ENCODE measurements at places on chromosomes 3 and 15. TPM values are rescaled to one million over a fixed set of nuclear protein-coding genes. Genes with fewer than 3 reads are reported as not detected.

- DNase-seq: no peak
Observed at GRCh38 chr3:131907796-131908195, 127.0 kb downstream of the CPNE4 start.

- no peak for DNase-seq
Observed at GRCh38 chr3:64691051-64691450, 3.3 kb upstream of the ADAMTS9 start.

DNA sequence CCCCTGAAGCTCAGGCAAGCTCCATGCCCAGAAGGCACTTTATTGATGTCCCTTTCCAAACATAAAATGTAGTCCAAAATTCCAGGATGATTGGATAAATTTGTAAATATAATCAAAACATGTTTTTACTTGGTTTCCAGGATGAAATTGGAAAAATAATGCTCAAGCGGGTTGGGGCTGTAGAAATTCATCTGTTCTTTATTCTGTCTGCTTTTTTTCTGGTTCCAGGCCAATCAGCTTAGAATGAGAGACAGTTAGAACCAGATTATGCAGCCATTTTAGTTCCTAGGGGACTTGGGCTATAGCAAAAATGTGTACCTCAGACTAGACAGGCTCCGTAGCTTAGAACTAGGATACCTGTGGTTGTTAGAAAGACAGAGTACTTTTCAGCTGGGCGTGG is 450.8 kb downstream of the MCTP2 start:
- DNase-seq: no peak

Gene FBXO40
- under 0.01 TPM for total RNA-seq

DNA sequence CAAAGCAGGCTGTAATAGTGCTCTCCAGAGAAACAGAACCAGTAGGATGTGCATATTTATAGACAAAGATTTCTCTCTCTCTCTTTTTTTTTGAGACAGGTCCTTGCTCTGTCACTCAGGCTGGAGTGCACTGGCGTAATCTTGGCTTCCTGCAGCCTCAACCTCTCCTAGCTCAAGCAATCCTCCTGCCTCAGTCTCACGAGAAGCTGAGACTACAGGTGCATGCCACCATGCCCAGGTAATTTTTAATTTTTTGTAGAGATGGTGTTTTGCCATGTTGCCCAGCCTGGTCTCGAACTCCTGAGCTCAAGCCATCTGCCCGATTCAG is 67.1 kb upstream of the CHD2 start:
- DNase-seq: no peak

Gene SLC28A1
- 0.17 TPM for total RNA-seq

DNA sequence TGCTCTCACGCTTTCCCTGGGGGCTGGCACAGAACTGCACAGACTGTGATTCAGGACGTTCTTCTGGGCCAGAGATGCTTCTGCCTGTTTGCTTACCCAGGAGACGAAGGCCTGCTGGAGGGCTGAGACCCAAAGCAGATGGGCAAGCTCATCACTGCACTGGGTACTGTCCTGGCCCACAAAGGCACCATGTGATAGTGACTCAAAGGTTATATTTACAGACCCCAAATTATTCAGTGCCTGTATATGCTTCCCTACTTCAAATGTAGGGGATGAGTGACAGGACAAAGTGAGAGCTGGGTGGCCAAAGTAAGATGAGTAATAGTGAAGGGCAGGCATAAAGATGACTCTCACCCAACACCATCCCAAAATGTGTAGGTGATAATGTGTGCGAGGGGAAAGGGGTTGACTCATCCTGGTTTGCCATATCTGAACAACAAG is 127.4 kb downstream of the WDR76 start:
- no peak for DNase-seq

DNA sequence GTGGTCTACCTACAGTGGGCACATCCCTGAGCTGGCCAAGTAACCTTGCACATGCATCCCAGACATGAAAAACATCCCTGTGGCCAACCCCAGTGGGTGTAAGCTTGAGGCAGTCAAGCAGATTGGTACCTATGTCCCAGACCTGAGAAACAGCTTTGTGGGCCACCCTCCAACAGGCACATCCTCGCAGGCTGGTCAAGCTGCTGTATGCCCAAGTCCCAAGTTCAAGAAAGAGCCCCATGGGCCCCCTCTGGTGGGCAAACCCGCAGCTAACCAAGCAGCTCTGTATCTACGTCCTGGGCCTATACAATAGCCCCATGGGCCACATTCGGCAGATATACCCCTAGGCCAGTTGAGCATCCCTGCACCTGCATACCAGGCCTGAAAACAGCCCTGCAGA is 186.3 kb upstream of the GPR149 start:
- DNase-seq: no peak

Gene SCAANT1
- total RNA-seq: not detected

DNA sequence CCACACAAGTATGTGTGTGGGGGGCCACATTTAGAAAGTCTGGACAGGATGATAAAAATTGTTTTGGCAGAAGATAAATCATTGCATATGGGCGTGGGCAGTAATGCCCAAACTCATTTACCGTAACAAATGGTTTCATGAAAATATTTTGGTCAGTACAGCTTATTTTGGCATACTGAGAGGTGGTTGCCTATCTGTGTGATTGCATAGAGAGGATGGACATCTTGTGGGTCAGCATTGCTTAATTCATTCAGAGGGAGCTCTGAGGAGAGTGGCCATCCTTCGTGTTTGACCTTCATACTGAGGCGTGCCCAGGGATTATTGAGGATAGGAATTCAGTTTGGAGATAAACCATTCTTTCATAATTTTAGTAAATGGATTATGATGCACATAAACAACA is 162.5 kb downstream of the GAP43 start:
- DNase-seq: no peak

Gene RPL4
- 6,900 TPM for total RNA-seq

GRCh38 chr3:44375450-44375849 is 36.9 kb downstream of the TCAIM start:
- DNase-seq: no peak

- DNase-seq: no peak
Observed at GRCh38 chr3:38614651-38615352, 34.7 kb downstream of the SCN5A start.

- DNase-seq: no peak
Observed at GRCh38 chr3:119825820-119826219, 43.9 kb downstream of the NR1I2 start.

- no peak for DNase-seq
Observed at GRCh38 chr15:51100785-51101489, 6.2 kb upstream of the TNFAIP8L3 start.

DNA sequence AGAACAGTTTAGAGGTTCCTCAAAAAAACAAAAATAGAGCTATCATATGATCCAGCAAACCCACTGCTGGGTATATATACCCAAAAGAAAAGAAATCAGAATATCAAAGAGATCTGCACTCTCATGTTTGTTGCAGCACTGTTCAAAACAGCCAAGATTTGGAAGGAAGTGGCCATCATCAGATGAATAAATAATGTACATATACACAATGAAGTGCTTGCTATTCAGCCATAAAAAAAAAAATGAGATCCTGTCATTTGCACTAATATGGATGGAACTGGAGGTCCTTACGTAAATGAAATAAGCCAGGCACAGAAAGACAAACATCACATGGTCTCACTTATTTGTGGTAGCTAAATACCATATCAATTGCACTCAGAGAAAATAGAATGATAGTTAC is 58.4 kb downstream of the SCAPER start:
- DNase-seq: no peak

GRCh38 chr3:16700651-16701050 is 95.4 kb upstream of the DAZL start:
- DNase-seq: no peak

DNA sequence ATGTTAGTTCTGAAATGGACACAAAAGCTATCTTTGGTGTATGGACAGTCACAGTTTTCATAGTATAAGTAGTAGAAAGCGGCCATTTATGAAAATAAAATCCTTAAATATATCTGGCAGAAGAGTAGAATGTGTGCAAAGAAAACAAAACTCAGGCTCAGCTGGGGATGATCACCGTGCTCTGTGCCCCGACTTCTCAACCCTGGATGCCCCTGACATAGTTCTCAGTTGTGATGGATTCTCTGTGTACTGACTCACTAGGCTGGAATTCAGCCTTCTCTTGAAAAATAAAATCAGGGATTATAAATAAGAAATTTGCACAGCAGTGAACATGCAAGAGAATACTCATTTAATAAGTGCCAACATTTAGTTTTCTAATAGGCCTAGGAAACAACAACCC is 925.1 kb upstream of the NR2F2 start:
- no peak for DNase-seq

DNA sequence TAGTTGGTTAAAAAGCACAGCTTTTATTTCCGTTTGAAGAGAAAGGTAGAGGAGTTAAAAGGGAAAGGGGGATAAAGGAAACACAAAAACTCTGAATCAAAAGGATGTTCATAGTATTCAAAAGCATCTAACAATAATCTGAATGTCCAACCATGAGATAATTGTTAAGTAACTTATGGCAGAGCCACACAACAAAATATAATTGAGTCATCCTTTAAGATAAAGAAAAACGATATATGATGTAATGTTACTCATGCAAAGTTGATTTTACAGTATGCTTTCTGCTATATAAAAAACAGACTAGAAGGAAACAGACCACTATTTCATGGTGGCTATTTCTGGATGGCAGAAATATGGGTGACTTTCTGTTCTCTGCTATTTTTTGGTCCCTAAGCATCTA is 3.9 kb downstream of the XPC start:
- no peak for DNase-seq

DNA sequence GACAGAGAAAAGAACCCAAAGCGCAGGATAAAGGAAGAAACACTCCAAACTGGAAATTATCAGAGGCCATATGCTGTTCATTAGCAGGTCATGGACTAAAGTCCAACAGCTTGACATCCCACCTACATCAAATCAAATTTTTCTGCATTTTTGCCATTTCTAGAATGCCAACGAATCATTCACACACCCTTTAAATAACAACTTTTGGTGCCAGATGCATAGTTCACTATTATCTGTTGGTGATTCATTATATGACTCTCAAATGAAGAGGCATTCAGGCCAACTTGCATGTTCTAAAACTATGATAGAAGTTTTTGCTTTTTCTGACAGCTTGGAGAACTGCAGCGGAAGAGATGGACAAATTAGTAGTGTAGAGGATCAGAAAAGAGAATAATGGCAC is 529.8 kb upstream of the NAALADL2 start:
- no peak for DNase-seq

Gene KLHL6
- total RNA-seq: not detected

GRCh38 chr3:11995120-11995519 is 9.1 kb upstream of the SYN2 start:
- no peak for DNase-seq

GRCh38 chr15:70584838-70585706 is 178.3 kb downstream of the UACA start:
- DNase-seq: peak; percentile 42

DNA sequence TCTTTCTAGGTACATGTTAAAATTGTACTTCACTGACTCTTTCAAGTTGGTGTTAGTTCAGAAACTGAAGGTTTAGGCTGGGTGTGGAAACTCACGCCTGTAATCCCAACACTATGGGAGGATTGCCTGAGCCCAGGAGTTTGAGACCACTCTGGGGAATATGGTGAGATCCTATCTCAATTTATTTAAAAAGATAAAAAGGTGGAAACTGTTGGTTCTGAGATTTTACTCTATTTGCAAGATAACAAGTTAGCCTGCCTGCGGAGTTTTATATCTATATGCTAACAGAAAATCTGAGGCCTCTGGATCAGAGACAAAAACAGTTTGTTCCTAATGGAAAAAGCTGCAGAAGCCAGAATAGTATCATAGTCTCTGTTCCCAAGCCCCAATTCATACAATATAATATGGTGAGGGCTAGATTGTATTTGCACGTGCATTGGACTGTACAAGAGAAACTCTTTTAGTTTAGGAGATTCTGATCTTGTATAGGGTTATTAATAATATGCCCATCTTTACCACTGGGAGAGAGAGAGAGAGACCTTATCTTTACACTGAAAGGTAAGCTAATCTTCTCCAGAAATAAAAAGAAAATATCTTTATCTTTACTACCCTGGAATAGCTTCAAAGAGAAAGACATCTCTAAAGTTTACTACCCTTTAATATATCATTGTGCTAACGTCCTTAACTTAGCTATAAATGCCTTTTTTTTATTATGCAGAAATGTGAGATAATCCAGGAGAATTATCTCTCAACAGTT is 1267.6 kb downstream of the OTOL1 start:
- DNase-seq: no peak

GRCh38 chr3:58072052-58072762 is 64.0 kb downstream of the FLNB start:
- no peak for DNase-seq

Gene SKOR1
- total RNA-seq: not detected

Gene ACKR2
- total RNA-seq: 6.2 TPM

GRCh38 chr15:94230883-94231722 is at the start of gene MCTP2:
Gene MCTP2 (plus strand): TSS chr15:94231561. CDS start chr15:94298266, 66,705 bp downstream.
- peak; percentile 68 for DNase-seq

DNA sequence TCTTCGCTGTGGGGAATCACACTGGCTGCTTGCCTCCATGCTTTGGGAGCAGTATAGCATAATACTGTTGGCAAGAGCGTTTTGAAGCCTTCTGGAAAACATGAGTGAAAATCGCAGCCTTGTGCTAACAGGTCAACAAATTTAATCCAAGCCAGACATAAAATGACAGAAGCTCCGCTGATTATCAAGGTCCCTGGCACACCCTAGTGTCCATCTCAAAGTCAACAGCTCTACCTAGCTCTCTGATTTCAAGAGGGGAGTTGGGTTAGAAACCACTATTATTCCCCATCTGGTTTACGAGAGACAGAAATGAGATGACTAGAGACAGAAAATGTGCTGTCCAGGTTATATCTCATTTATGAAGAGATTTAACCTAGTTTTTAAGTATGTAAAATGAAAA is 73.6 kb upstream of the MDFIC2 start:
- DNase-seq: no peak

- DNase-seq: no peak
Observed at GRCh38 chr3:16051691-16052090, 122.8 kb upstream of the GALNT15 start.
